ENCODE measurements at places on chromosomes 5 and 9.
A peak's percentile ranks its signal among the peaks of the same experiment; 100 is the strongest.

GRCh38 chr9:70594386-70594944 lies 180.0 kb upstream of the KLF9 start:
- no peak for DNase-seq

- no peak for DNase-seq
These were observed 247.2 kb downstream of the CDH10 start for GRCh38 chr5:24397601-24398000.

- DNase-seq, result no peak
These were observed 537.8 kb upstream of the FTMT start for GRCh38 chr5:121313886-121314285.

DNA sequence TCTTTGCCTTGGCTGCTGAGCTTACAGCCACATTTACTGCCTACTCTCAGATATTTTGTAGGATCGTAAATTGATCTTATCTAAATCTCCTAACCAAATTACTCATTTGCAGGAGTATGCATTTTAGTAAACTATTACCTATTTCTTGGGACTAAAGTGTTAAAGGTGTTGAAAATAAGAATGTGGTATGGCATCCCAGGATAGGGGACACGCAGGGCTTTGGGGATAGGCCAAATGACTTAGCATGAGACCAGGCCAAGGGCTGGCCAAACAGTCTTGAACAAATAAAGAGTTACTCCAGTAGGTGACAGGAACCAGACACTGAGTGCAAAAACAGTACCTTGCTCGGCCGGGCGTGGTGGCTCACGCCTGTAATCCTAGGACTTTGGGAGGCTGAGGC lies 25.1 kb downstream of the TBC1D2 start:
- DNase-seq, result no peak

- DNase-seq, result peak; percentile 38
These were observed 144.4 kb downstream of the NSG2 start for GRCh38 chr5:174189654-174190541.

DNA sequence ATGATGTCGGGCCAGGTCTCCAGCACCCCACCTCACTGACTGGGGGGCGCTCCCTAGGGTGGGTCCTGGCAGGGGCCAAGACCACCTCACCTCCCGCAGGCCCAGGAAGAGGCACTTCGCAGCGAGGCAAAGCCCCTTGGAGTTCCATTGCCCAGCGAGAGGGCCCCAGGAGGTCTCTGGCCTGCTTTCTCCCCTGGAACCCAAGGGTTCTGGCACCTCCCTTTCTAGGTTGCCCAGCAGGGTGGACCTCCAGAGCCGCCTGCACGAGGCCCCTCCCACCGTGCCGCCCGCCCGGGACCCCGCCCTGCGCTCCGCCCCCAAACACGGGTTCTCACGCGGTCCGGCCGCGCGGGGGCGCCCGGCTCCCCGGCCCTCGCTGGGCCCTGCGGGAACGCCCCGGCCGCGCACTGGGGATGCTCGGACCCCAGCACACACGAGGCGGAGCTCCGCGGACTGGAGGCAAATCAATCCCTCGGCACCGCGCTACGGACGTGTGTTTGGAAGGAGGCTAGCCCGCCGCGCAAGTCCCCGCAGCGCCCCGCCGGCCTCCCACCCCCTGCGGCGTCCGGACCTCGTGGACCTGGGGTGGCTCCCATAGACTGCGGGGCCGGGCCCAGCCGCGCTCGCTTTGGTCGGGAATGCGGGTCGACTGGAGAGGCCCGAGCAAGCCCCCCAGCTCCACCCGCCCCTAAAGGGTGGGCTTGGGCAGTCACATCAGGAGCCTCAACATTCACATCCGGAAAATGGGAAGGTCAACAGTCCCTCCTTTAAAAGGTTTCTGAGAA lies 99.5 kb upstream of the LMX1B start:
- DNase-seq, result peak; percentile 13

GRCh38 chr9:98614941-98615340 lies 93.8 kb downstream of the GABBR2 start:
- no peak for DNase-seq

DNA sequence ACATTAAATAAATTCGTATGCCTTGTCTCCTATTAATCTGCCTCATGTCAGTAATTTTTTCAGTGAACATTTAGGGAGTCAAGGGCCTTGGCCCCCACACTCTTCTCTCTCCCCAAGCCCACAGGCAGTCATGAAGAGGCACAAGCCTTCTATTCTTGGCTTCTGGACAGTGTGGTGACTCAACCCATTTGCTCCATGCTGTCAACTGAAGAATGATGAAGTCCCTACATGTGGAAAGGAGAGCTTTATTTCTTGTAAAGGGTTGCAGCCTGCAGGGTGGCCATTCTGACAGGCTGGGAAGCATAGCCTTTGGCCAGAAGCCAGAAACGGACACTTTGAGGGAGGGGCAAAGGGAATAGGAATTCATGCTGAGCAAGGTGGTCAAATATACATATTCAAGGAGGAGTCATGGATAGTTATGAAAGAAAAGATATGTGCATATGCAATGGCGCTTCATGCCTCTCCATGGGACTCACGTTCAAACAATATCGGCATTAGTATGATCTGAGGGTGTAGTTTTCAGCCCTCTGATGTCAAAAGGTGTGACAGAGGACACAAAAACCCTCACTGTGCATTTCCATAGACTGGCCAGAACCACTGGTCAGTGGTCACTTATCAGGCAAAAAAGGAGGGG lies 31.3 kb downstream of the ANKRA2 start:
- no peak for DNase-seq

DNA sequence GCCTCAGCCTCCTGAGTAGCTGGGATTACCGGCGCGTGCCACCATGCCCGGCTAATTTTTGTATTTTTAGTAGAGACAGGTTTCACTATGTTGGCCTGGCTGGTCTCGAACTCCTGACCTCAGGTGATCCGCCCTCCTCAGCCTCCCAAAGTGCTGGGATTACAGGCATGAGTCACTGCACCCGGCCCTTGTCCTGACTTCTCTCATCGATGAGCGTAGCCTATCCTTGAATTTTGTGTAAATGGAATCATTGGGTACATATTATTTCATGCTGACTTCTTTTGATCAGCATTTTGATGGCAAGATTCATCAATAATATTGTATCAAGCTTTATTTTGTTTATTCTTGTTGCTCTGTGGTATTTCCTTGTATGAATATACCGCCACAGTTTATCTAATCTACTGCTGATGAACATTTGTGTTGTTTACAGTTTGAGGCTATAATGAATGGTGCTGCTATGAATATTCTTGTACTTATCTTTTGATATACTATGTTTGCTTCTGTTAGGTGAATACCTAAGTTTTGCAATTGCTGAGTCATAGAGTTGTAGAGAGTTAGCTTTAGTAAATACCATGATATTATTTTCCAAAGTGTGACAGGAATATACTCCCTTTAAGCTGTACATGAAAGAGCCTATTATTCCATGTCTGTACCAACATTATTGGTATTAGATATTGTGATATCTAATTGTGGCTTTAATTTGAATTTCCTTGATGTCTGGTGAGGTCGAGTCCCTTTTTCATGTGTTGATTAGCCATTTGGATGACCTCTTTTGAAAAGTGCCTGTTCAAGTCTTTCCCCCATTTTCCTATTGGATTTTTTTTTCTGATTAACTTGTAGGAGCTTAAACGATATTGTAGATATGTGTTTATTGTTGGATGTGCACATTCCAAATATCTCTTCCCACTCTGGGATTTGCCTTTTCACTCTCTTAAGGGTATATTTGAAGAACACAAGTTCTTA lies 107.5 kb downstream of the RGS3 start:
- DNase-seq, result no peak

DNA sequence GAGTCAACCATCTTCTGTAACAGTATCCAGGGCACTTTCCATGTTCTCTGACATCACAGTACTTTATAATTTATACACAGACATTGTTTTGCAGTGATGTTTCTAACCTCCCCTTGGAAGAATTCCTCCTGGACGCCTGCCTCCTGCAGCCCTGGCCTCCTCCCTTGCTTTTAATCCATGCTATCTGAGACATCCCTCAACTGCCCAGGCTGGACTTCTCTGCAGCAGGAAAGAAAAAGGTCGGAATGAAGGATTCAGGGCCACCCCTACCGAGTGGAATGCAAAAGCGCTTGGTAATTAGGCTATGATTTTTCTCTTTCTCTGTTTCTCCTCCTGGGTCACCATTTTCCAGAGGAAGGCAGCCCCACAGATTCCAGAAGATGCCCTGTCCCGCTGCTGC lies 47.0 kb upstream of the SHC3 start:
- no peak for DNase-seq

- DNase-seq, result no peak
These were observed 20.8 kb downstream of the KCNIP1 start for GRCh38 chr5:170524576-170524975.

GRCh38 chr5:73513996-73514395 lies 15.8 kb downstream of the BTF3 start:
- no peak for DNase-seq
